ENCODE measurements at places on chromosomes 2 and 18.

DNA sequence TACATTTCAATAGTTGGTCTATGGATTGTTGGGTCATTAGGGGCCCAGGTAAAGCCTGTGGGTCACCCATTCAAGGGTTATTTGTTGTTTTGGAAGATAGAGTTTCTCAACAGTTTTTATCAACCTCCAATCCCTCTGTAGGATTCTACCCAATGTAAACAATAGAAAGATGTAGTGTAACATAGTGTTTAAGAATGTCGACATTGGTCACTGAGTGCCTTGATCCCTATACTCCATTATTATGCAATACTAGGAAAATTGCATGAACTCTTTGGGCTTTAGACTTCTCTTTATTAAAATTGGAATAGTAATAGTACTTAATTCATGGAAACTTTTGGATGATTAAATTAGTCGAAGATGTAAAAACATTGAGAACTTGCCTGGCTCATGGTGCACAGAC, 292.1 kb downstream of the GPD2 start:
- no peak for DNase-seq

DNA sequence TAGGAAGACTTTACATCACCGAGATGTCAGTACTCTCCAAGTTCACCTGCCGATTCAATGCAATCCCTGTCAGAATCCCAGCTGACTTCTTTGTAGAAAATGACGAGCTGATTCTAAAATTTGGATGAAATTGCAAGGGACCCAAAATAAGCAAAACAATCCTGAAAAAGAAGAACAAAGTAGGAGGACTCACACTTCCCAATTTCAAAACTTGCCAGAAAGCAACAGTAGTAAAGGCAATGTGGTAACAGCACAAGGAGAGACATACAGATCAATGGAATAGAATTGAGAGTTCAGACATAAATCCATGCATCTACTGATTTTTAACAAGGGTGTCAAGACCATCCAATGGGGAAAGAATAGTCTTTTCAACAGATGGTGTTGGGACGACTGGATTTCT, 52.2 kb downstream of the SMAD7 start:
- DNase-seq, result no peak

DNA sequence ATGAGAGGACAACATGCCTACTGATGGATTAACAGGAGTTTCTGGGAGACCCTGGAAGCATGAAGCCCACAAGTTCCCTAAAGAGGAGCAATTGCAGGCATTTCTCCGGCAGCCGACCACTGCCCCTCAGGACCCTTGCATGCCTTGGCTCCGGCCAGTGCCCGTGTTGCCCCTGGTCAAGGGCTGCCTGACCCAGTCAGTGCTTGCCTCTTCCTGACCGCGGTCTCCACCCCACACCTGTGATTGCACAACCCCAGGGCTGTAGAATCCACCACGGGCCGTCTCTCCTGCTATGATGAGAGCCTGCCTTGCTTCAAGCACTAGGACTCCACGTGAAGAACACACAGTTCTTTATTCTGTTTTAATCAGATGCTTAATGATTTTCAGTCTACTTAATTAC, 127.5 kb downstream of the GLI2 start:
- no peak for DNase-seq

GRCh38 chr2:216648105-216648504, 14.9 kb downstream of the IGFBP2 start:
- no peak for DNase-seq

DNA sequence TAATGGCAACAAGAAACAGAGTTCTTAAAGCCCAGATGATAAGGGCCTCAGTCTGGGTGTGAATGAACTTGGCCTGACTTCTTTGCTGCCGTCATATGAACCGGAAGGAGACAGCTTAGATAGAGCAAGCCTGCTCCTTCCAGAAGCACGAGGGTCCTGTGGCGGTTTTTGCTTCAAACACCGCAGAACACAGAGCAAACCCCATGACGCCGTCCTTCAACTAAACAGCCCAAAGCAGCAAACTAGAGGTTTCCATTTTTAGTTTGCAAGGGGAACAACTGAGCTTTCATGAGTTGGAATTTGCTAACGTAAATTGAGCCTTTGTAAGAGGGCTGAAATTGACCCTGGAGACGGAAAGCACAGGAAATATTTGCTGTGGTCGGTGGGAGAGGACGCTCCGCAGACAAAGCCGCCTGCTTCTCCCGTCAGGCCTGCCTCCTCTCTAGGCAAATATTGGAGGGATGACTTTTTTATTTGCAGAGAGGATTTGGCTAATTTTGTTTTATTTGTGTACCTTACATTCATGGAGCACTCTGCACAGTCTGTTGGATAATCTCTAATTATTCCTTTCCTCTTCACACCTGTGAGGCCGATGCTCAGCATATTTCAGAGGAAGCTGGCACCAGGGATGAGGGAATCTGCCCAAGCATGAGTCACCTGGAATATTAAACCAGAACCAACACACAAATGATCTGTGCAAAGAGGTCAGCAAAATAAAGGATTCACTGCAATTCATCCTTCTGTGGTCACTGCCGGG, 134.0 kb upstream of the NCK2 start:
- no peak for DNase-seq

DNA sequence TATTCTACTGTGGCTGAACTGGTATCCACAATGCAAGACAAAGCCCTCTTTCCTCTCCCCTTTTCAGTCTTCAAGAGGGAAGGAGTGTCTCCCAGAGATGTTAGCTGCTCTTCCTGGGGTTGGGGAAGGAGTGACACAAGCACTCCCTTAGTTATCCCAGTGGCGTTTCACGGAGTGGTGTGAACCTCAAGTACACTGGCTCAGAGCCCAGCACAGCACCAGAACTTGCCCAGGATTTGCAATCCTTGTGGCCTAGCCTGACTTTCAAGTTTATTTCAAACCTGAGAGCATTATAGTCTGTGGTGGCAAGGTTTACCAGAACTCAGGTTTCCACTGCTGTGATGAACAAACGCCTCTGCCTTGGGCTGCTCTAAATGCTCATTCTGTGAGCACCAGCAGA, 162.5 kb downstream of the CCDC102B start:
- no peak for DNase-seq

- no peak for DNase-seq
Measured at GRCh38 chr2:189347540-189347939, 93.7 kb upstream of the WDR75 start.

- no peak for DNase-seq
Measured at GRCh38 chr2:157318884-157319283, 6.7 kb downstream of the ERMN start.

- no peak for DNase-seq
Measured at GRCh38 chr2:179765666-179766065, 95.7 kb downstream of the ZNF385B start.

GRCh38 chr2:216064014-216064630, 17.5 kb downstream of the PECR start:
- DNase-seq, result no peak

GRCh38 chr2:97868986-97869721, 126.6 kb downstream of the TMEM131 start:
- DNase-seq, result no peak

DNA sequence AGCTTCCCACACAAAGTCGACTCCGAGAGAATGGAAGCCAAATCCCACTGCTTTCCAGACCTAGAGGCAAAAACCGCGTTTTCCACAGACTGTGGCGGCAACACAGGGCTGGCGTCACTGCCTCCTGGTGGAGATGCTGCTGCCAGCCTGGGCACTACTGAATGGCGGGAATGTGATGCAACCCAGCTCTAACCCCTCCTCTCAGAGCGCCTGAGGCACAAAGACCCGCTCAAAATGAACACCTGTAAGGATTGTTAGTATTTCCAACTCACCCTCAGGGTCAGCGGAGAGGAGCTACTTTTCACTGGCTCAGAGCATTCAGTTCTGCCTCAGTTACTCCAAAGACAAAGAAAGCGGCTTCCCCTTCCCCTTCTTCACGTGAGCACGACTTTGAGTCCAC, 548.0 kb upstream of the SALL3 start:
- DNase-seq, result no peak
